ENCODE measurements at places on chromosomes 5 and 9. TPM values are rescaled to one million over a fixed set of nuclear protein-coding genes. Genes with fewer than 3 reads are reported as not detected.
A peak's percentile ranks its signal among the peaks of the same experiment; 100 is the strongest.

GRCh38 chr9:3863686-3864085 is 337.9 kb upstream of the RFX3 start:
- no peaks in the 10 kb centered on the region for H3K27me3 ChIP-seq
- DNase-seq, result peak; percentile 16
- peaks cover 8% of the 10 kb centered on the region for H3K4me1 ChIP-seq
- H3K36me3 ChIP-seq, result no peaks in the 10 kb centered on the region

DNA sequence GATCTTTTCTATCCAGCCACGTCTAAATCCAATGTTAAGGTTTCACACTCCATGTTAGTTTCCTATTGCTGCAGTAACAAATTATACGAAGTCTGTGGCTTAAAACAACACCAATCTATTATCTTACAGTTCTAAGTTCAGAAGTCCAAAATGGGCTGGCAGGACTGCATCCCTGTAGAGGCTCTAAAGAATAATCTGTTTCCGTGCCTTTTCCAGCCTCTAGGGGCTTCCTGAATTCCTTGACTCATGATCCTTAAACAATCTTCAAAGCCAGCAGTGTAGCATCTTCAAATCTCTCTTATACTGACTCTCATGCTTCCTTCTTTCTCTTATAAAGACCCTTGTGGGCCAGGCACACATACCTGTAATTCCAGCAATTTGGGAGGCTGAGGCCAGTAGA is 6.8 kb downstream of the PLGRKT start:
- no peak for DNase-seq
- H3K27ac ChIP-seq, result no peak overlapping the region
- H3K27me3 ChIP-seq, result no peaks in the 10 kb centered on the region
- H3K4me3 ChIP-seq, result no peak overlapping the region
- peaks cover 12% of the 10 kb centered on the region for H3K36me3 ChIP-seq

DNA sequence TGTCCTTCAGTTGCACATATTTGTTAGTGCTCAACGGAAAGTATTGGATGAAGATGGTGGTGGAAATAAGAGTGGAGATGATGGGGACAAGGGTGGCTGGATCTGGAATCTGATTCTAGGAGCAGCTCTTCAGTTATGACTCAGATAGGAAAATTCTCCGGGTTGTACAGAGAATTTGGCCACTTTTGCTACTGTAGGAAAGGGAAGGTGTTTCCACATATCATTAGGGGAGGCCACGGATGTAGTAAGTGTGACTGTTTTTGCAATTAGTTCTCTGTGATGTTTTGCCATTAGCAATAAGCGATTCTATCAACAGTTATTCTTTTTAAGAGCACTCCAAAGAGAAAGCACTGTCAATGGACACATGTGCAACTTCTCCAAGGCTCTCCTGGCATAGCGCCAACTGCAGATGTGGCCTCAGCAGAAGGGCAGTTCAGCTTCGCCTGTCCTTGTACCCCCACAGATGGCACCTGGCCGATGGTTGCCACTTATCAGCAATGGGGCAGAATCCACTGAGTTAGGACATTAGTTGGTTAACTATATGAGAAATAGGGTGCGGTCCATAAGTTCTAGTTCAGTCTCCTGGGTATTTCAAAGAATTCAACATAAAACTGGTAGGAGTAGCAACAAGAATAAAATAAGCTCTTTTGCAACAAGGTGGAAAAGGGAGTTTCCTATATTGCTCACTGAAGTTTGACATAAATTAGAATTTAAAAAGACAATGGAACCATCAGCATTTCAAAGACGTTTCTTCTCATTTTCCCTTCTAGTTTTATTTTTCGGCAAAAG is 96.3 kb downstream of the ARSB start:
- no peak overlapping the region for H3K27ac ChIP-seq
- H3K27me3 ChIP-seq, result no peaks in the 10 kb centered on the region
- DNase-seq, result peak; percentile 77
- no peak overlapping the region for H3K4me3 ChIP-seq

DNA sequence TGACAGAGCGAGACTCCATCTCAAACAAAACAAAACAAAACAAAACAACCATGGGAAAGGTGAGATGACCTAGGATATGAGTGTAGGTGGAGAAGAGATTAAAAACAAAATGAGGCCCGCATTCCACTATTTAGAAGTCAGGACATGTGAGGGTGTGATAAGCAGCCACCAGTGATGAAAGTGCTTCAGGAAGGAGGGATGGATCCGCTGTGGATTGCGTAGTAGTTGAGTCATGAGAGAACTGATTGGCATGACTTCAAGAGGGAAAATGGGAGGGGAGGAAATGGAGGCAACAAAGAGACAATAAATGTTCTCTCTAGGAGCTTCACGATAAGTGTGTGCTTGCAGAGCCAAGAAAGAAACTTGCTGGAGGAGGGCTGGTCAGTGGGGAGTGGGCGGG is 367.6 kb downstream of the ARL15 start:
- H3K4me1 ChIP-seq, result no peaks in the 10 kb centered on the region
- H3K4me3 ChIP-seq, result no peak overlapping the region

DNA sequence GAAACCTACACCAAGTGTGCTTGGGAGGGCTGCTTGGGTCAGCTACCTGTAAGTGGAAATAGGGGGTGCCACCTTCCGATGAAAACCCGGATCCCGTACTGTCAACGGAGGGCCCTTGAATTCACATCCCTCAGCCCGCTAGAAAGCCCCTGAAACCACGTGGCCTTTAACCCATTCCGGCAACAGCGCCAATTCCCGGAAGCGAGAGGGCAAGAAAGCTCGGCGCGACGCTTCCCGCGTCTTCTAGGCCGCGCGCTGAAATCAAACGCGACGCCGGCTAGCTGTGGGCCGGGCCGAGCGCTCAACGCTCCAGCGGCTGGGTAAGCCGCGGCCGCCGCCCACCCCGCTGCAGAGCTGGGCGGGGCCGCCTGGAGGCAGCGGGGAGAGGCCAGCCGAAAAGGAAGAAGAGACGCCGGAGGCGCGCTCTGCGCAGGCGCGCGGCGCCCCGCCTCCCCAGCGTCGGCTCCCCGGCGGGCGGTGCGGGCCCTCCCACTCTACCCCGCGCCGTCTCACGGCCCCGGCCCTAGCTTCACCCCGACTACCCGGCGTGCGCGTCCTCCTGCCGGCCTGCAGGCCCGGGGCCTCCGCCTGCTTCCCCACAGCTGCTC is at the start of gene KIF2A:
Gene KIF2A, plus strand, starts transcription at position 492 of the 608 bp plus-strand sequence. CDS start 267 bp downstream, outside the sequence.
- H3K27ac ChIP-seq, result peak within 1 kb of the TSS; percentile 95
- H3K27me3 ChIP-seq, result no peaks in the 10 kb centered on the region
- no peaks in the 10 kb centered on the region for H3K36me3 ChIP-seq
- peak within 1 kb of the TSS; percentile 76 for H3K4me3 ChIP-seq
- peak; percentile 95 for DNase-seq

- H3K4me1 ChIP-seq, result no peaks in the 10 kb centered on the region
- no peak overlapping the region for H3K4me3 ChIP-seq
- H3K27me3 ChIP-seq, result no peaks in the 10 kb centered on the region
- H3K27ac ChIP-seq, result no peak overlapping the region
Observed at GRCh38 chr9:14924230-14925219, 14.3 kb upstream of the FREM1 start.

OLFML2A gene
- 56.7 TPM for total RNA-seq

S100Z gene
- 1.3 TPM for total RNA-seq

MOB3B gene
- total RNA-seq, result 12.9 TPM

ZNF354C gene
- total RNA-seq, result 3.9 TPM
